ENCODE measurements at places on chromosomes 16 and 17.

DNA sequence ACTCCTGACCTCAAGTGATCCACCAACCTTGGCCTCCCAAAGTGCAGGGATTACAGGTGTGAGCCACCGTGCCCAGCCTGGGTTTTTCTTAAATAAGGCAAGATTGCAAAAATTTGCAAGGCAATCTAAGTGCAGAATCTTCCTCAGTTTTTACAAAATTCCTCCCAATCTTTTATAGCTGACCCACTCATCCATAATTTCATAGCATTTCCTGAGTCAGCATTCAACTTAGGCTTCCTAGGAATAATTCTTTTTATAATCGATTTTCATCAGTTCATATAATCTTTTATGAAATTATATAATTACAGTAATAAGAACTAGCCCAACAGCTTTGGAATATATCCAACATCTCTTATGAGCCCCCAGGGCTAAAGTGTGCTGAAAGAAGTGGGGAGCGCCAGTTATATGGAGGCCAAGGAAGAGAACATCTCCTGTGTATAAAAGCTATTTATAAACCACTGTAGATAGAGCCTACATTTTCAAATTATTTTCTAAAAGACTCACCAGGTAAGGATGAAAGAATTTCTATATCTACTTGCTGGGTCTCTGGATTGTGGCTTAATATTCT lies 14.8 kb downstream of the COIL start:
- no peak for DNase-seq

GRCh38 chr17:35433075-35433894 lies 985 bp upstream of the SLFN12 start:
- no peak for DNase-seq

DNA sequence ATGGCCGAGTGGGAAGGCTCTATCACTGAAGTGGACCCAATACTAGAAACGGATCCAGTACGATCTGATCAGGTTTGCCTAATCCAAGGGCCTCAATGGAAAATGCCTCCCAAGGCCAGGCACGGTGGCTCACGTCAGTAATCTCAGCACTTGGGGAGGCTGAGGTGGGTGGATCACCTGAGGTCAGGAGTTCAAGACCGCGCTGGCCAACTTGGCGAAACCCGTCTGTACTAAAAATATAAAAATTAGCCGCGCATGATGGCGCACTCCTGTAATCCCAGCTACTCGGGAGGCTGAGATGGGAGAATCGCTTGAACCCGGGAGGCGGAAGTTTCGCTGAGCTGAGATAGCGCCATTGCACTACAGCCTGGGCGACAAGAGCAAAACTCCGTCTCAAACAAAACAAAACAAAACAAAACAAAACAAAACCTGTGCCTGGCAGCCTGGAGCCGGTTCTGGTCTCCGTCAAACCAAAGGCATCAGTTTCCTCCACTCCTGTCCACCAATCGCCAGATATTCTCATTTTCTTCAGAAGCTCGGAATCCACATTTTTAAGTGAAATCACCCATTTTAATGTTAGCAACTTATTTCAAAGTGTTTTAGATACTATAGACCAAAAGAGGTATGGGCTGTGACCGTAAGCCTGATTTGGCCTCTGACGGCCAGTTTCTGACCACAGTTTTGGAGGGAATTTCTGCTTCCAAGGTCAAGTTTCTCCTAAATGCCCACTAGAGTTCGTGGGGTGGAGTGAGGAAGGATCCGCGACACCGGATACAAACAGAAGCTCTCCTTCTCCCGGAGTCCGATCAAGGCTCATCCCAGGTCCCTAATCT lies 664 bp downstream of the NQO1 start:
- no peak for DNase-seq

GRCh38 chr17:4098521-4099209 lies 44.2 kb downstream of the ZZEF1 start:
- DNase-seq: no peak

DNA sequence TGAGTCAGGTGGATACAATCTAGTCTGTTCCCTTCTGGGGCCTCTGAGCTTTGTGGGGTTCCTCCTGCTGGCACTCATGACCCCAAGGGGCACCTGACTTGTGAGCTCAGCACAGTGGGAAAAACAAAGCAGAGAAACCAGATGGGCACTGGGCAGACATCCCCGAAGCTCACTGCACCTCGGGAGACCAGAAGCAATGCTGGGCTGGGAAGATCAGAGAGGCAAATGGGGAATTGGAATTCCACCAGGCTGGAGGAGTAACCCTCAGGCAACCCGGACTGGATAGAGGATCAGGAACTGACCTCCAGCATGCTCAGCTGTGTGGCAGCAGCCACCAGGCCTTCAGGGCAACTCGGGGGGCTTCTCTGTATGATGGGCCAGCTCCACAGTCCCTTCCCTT lies 50.3 kb downstream of the ABCC12 start:
- DNase-seq: no peak

- DNase-seq: no peak
Measured at GRCh38 chr17:41211845-41212466, 14.5 kb upstream of the KRTAP9-2 start.

DNA sequence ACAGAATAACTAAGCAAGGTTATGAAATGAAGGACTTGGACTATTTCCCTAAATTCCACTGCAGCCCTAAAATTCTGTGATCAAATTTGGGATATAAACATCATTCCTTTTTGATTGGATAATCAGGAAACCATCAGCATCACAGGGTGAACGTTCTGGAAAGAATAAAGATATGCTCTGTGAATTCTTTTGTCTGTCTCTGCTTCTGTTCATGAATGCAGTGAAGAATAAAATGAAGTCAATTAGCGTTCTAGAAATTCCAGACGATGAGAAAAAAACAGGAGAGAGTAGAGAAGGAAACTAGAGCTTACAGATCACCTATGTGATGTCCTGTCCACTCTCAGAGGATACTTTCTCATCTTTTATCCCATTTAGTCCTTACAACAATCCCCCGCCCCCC lies 295.1 kb upstream of the SOX9 start:
- DNase-seq: no peak

GRCh38 chr17:49890852-49891251 lies 43.0 kb upstream of the TAC4 start:
- DNase-seq: no peak

GRCh38 chr17:52505601-52506000 lies 347.1 kb upstream of the CA10 start:
- DNase-seq: no peak

DNA sequence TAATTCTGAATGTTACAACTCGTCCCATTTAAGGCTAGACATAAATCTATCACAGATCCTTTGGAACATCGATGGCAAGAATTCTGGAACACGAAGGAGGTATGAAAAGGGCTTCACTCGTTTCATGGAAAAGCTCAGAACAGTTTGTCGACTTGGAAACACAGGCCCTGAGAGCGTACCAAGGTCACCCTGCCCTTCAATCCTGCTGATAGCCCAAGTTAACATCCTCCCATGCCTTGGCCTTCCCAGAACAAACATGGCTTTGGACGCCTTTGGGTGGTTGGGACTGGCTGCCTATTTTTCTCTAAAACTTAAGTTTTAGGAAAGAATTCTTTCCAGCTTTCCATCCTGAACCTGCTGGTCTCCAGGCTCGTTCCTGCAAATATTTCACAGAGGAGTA lies 396.1 kb downstream of the MAF start:
- DNase-seq: no peak

- no peak for DNase-seq
Measured at GRCh38 chr17:78940708-78941107, 15.5 kb upstream of the TIMP2 start.

- DNase-seq: no peak
Measured at GRCh38 chr17:6071528-6072065, 1.4 kb downstream of the WSCD1 start.

- no peak for DNase-seq
Measured at GRCh38 chr17:70136131-70136530, 33.2 kb upstream of the KCNJ2 start.

- no peak for DNase-seq
Measured at GRCh38 chr17:27233776-27234175, 60.1 kb upstream of the WSB1 start.

DNA sequence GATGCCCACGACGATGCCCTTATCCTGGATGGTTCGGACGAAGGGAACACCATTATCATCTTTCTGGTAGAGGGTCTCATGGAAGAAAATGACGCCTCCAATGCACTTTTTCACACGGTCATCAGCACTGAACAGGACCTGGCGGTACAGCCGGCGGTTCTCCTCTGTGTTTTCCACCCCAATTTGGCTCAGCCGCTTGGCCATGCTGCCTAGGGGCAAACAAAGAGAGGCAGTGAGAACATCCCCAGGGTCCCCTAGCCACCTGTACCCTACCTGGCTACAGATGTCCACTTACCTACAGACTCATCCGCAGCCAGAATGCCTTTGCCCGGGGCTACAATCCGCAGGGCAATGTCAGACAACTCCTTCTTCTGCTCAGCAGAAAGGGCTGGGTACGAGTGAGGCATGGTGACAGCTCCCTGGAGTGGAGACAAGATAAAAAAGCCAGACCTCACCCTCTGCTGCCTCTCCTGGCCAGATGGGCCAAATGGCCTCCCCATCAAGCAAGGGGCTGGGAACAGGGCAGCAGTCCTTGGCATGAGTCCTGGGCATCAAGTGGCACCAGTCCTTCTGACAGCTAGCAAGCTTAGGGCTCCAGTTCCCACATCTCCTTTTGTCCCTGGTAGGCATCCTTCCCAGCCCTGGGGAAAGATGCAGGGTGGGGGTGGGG lies 1.4 kb downstream of the ALDOC start:
- DNase-seq: no peak

GRCh38 chr16:52095471-52095870 lies 451.5 kb downstream of the TOX3 start:
- DNase-seq: no peak

DNA sequence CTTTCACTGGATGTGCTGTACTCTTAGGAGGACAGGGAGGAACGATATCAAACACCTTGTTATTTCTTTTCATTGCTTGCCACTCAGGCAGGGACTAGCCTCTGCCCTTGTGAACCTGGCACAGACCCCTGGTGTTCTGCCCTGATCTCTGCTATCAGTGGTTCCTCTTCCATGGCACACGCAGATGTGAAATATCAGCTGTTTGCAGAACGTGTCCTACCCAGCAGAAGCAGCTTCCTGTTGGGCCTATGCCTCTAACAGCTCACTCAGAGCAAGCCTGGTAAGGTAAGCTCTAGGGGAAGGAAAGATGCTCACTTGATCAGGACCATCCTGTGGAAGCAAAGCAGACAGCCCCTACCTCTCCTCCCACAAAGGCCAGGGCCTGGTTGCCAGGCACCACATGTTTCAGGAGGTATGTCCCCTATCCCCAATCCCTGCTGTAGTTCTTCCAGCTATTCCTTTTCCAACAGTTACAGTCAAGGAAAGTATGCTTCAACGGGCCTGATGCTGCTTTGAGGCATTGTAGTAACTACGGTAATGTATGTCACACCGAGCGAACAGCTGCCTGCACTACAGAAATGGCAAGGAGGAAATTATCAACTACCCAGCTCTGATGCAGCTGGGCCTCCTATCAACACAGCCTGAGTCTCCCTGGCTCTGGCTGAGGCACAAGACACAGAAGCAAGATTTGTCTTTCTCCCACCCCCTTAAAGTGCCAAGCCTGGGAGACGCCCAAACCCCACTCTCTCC lies 41.3 kb upstream of the GFOD2 start:
- no peak for DNase-seq

DNA sequence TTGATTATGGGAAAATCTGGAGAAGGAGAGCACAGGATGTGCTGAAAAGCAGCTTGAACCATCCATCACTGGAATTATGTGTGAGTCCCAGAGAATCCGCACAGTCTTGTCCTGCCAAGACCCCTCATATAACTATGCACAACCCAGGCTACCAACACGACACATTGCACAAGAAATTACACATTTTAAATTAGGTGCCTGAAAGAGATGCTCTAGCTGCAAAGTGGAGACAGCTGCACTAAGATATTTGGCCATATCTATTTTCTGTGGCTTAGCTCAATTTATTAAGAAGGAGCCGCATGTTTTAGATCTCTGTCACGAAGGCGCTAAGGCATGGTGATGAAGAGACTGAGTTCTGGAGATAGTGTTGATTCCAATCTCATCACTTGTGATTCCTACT lies 1308.4 kb downstream of the CDH8 start:
- no peak for DNase-seq

- no peak for DNase-seq
Measured at GRCh38 chr16:29708917-29709600, 30.1 kb downstream of the QPRT start.

- no peak for DNase-seq
Measured at GRCh38 chr16:88595101-88595500, 24.9 kb downstream of the ZC3H18 start.

- no peak for DNase-seq
Measured at GRCh38 chr17:40306395-40306794, 2.6 kb upstream of the RARA start.

DNA sequence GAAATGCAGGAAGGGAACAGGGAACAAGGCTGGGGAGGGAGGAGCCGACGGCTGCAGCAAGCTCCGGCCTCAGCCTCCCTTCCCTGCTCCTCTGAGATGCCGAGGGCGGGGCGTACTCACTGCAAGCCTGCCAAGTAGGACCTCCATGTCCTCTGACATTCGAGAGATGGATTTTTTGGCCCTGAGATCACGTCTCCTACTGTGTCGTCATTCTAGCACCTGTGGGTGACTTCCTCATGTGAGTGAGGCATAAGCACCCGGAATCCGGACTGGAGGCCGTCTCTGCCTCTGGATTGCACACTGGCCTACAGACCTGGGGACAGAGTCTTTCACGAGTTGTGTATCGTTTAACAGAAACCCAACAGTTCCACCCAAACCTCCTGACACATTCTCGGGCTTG lies 14.5 kb downstream of the MRM3 start:
- no peak for DNase-seq

DNA sequence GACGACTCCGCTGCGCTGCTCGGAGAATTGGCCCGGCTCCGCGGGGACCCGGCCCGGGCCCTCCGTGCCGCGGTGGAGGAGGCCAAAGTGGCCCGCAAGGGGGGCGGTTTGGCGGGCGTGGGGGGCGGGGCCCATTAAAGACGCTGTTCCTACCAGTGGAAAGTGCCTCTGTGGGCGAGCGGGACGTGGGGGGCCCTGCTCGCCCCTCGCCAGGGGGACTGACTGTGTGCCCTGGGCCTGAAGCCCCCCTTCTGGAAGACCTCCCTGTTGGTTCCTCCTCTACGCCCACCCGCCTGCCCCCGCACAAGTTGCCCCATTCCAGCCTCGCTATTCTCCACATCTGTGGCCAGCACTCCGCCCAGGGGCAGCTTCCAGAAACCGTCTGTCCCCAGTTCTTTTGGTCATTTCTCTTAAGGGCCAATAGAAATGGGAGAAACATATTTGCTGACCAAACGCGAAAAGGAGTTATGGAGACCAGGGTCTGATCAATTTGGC lies 1.9 kb upstream of the FGF11 start:
- DNase-seq: no peak

DNA sequence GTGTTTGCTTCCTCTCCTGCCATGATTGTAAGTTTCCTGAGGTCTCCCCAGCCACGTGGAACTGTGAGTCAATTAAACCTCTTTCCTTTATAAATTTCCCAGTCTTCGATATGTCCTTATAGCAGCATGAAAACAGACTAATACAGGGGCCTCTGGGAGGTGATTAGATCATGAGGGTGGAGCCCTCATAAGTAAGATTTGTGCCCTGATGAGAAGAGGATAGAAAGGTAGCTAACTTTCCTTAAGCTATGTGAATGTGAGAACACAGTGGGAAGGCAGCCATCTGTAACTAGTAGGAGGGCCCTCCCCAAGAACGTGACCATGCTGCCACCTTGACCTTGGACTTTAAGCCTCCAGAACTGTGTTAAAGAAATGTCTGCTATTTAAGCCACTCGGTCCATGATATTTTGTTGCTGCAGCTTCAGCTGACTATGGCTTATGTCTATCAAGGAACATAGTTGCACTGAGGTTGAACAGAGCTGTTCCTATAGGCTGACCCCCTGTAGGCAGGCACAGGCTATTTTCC lies 30.7 kb downstream of the WWOX start:
- no peak for DNase-seq

- no peak for DNase-seq
Measured at GRCh38 chr16:19071811-19072777, 4.7 kb downstream of the COQ7 start.

Data from stimulated activated CD8-positive, alpha-beta memory T cell treated with anti-CD3 and anti-CD28 coated beads, Interleukin-15, amount 100 ng/mL, for 24 hours (primary cell).